SK-N-MC (cell line): ENCODE measurements at places on chromosomes 12 and 14.
A peak's percentile ranks its signal among the peaks of the same experiment; 100 is the strongest.

- no peak for DNase-seq
These were observed 301.9 kb downstream of the CCER1 start for GRCh38 chr12:90653040-90653439.

DNA sequence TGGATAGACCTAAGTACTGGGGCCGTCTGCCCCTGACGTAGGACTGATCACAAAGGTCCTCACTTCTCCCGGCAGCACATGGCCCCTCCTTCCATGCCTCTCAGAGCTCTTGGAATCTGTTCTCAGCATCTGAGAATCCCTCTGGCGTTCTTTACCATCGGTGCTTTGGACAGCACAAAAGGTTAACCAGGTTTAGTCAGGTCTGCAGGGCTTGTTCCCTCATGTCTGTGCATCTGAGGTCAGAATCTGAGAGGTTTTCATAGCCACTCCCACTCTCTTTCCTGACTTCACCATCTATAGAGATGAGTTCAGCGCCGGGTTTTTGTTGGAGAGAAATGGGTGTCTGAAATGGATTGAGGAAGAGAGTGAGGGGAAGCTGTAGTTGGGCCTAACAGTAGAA is 130.0 kb upstream of the ARHGAP5 start:
- no peak for DNase-seq

DNA sequence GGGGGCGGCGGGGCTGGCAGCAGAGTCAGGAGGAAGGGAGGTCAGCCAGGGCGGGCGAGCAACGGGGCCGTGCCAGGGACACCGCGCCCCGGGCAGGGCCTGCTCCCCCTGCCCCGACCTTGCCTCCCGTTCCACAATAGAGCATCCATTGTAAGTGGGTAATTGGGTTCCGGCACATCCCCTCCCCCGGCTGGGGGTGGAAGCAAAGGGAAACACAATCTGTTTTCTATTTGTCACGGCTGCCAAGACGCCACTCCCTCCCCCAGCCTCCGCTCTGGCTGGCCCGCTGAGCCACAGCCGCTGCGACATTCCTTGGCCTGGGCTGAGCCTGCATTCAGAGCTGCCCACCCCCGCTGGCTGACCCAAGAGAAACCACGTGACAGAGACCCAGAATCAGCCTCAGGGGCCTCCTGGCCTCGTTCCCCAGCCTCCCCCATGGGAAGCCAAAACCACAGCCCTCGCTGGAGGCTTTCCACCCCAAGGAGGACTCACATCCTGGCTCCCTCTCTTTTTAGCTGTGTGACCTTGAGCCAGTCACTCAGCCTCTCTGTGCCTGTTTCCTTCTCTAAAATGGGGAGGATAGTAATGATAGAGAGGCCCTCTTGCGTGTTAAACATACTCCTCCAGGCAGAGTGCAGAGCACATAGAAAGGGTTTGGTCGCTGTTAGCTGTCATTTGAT is 117.6 kb downstream of the SCARB1 start:
- peak; percentile 63 for DNase-seq

GRCh38 chr12:116878567-116879508 is 2.4 kb downstream of the HRK start:
- DNase-seq, result no peak

- DNase-seq, result no peak
These were observed 6.0 kb downstream of the ALKBH2 start for GRCh38 chr12:109087250-109087649.

DNA sequence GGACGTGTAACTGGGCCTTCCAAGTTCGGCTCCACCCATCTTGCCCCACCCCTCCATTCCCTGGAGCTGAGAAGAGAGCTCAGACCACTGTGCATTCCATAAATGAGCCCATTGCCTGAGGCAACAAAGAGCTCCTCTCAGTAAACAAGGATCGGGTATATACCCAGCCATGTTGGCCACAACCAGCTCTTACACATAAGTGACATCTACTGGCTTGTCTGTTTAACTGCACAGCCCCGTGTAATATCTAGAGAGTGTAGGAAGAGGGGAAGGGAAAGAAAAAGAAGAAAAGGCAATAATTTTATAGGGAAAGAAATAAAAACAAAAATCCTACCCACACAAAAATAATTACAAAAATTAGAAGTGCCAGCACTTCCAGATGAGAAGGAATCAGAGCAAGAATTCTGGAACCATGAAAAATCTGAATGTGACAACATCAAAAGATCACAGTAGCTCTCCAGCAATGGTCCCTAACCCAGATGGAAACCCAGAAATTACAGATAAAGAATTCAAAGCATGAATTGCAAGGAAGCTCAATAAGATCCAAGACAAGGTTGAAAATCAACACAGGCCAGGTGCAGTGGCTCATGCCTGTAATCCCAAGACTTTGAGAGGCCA is 308.1 kb downstream of the RPAP3 start:
- DNase-seq, result peak; percentile 50

GRCh38 chr12:55842681-55843429 is at the start of gene MMP19:
Gene MMP19 (minus strand): TSS chr12:55842936. CDS start chr12:55842830, 106 bp downstream.
- no peak for DNase-seq

- DNase-seq, result no peak
These were observed 322 bp downstream of the SLC39A9 start for GRCh38 chr14:69398818-69399210.

GRCh38 chr12:48580831-48581230 is 11.0 kb upstream of the LALBA start:
- DNase-seq, result no peak

- no peak for DNase-seq
These were observed 49.5 kb upstream of the STON2 start for GRCh38 chr14:81449576-81449975.

DNA sequence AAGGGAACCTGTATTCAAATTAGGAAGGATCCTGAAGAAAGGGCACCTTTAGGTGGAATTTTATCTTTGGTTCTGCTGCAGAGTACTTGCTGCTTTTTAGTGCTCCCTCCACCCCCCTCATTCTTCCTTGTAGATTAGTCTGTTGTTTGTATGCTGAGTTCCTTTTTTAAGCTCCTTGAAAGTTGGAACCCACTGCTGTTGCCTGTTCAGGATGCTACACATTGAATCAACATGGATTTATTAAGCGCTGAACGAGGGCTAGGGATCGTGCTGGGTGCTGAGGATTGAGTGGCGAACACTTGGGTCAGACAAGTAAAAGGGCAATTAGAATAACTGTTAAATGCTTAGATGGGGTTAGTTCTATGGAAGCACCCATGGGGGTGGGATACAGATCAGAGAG is 884 bp upstream of the AMN1 start:
- DNase-seq, result no peak

DNA sequence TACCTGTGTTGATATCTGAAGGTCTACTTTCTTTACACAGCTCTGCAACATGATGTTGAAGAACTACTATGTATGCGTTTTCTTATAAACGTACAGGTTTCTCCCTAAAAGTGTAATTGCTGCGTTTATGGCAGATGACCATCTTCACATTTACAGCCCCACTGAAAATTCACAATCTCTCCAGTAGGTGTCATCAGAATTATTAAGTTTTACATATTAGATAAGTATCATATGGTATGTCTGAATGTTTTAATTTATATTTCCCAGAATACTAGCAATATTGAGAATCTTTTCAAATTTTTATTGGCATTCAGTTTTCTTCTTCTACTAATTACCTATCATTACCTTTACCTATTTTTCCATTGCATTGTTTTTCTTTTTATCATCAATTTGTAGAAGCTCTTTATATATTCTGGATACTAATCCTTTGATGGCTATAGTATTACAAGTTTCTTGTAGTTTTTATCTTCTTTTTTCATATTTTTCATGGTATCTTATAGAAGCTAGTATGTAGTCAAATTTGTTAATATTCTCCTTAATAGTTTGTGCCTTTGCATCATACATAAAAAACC is 123.5 kb downstream of the CAPZA3 start:
- no peak for DNase-seq

GRCh38 chr12:128069359-128069997 is 197.5 kb upstream of the TMEM132C start:
- DNase-seq, result peak; percentile 26

- DNase-seq, result no peak
These were observed 459.4 kb downstream of the ETNK1 start for GRCh38 chr12:23084236-23084995.

DNA sequence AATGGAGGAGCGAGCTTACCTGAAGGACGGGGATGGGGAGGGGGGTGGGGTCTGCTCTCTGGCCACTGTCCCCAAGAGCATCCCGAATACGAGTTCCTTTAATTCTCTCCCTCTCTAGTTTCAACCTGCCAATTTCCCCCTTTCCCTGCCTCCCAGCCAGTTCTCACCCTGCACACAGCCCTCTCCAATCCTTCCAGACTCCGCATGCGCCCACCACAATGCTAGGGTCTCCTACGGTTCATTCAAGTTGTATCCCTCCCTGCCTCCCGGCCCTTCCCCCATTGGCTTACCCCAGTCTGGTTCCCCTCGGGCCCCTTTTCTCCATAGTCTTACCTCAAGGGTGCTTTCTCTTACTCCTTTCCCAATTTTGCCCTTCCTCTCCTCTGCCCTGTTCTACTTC is 708 bp upstream of the IGFBP6 start:
- DNase-seq, result no peak

- no peak for DNase-seq
These were observed 69.8 kb downstream of the ALG10B start for GRCh38 chr12:38386205-38386985.

DNA sequence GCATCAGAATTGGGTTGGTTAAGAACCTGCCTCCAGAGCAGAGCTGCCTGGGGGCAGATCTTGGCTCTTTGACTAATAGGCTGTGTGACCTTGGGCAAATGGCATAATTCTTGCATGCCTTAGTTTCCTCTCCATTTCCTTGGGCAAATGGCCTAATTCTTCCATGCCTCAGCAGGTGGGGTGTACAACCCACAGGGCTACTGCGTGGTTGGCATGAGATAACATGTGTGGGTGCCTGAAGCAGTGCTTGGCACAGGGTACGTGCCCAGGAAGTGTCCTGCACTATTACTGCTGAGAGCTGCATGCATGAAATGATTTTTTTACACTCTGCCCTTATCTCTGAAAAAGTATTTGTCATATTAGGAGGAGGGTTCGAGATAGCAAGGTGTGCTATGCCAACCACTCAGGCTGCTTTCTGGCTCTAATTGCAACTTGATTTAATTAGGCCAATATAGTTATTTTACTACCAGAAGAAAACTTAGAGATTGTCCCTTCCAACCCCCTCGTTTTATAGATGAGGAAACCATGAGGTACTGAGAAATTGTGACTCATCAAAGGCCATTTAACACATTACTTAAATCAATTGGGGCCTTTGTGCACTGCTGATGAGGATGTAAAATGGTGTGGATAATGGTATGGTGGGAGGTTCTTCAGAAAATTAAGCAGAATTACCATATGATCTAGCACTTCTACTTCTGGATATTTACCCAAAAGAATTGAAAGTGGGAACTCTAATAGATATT is 161.6 kb upstream of the HIF1A start:
- DNase-seq, result no peak

DNA sequence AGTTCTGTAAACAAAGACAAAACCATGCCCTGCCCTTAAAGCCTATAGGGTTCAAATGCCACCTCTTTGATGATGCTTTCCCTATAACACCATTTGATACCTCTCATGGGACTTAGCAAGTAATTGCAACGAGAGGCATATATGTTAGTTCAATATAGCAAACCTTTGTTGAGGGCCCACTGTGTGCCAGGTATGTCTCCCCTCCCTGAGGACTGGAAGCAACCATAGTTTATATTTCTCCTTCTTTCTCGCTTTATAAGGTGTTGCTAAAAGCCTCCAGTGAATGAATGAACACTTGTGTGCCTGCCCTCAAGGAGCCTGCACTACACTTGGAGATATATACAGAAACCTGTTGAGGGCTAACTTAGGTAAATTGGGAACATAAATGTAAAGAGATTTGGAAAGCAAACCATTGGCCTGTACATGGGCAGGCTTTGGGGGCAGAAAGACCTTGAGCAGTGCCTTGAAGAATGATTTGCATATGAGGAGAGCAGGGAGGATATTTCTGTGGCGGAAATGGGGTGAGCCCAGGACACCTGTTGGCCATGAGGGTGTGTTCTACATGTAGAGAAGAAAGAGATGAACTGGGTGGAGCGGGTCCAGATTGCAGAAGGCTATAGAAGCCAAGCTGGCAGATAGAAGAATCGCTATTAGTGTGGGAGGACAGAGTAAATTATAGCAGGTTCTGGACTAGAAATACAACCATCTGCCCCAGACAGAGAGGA is 1.8 kb upstream of the CKAP4 start:
- no peak for DNase-seq

DNA sequence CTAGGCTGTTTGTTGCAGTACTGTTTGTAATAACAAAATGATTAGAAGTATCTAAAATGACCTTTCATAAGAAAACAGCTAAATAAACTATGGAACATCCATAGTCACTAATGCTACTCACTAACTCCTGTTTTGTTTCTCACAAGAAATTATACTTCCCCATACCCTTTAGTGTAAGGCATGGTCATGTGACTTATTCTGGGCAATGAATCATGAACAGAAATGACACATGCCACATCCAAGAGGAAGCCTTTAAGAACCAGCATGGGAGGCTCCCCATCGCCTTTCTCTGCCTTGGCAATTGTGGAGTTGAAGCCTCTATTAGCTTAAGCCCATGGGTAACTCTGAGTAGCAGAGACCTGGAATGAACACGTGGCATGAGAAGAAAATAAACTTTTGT is 49.3 kb downstream of the KSR2 start:
- no peak for DNase-seq

DNA sequence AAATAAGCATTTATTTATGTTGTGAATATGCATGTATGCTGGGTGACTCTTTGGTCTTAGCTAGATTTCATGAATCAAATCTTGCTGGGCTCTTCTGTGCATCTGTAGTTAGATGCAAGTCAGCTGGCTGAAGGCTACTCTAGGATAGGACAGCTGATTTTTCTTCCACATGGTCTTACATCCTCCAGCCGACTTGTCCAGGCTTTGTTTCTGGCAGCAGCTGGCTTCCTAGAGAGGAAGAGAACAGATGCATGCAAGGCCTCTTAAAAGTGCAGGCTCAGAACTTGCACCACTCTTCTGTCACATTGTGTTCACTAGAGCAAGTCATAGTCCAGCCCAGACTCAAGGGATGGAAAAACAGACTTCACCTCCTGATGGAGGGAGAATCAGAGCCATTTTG is 435.4 kb upstream of the STXBP6 start:
- DNase-seq, result no peak

DNA sequence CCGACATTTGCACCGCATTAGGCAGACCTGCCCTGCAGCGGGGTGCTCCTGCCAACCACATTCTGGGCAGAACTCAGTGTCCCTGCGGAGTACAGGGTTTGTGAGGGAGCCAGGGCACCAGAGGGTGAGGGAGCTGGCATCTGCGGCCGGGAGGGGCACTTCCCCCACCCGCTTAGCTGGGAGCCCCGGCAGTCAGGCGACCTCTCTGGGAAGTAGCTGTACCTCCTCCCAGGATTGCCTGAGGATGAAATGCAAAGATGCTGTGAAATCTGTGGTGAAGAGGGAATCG is 58.6 kb downstream of the ANKRD9 start:
- no peak for DNase-seq

GRCh38 chr12:113766879-113767878 is 198.9 kb downstream of the RBM19 start:
- DNase-seq, result no peak

DNA sequence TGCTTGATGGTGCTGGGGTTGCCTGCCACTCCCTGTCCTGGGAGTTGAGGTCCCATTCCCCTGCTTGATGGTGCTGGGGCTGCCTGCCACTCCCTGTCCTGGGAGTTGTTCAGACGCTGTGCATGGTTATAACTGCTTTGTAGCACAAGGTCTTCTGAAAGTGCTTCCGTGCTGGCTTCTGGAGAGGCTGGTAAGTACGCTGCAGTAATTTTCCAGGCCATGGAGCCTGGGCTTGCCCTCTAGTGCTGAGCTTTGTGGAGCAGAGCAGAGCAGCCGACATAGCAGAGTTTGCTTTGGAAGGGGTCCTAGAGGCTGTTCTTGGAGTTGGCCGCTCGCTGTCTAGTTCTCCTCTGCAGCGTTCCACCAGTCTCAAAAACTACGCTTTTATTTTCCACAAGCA is 6.3 kb downstream of the B4GALNT3 start:
- no peak for DNase-seq

GRCh38 chr12:116996093-116996492 is 85.3 kb downstream of the FBXW8 start:
- DNase-seq, result no peak
